ENCODE measurements at places on chromosomes 12 and 14.
A peak's percentile ranks its signal among the peaks of the same experiment; 100 is the strongest.

DNA sequence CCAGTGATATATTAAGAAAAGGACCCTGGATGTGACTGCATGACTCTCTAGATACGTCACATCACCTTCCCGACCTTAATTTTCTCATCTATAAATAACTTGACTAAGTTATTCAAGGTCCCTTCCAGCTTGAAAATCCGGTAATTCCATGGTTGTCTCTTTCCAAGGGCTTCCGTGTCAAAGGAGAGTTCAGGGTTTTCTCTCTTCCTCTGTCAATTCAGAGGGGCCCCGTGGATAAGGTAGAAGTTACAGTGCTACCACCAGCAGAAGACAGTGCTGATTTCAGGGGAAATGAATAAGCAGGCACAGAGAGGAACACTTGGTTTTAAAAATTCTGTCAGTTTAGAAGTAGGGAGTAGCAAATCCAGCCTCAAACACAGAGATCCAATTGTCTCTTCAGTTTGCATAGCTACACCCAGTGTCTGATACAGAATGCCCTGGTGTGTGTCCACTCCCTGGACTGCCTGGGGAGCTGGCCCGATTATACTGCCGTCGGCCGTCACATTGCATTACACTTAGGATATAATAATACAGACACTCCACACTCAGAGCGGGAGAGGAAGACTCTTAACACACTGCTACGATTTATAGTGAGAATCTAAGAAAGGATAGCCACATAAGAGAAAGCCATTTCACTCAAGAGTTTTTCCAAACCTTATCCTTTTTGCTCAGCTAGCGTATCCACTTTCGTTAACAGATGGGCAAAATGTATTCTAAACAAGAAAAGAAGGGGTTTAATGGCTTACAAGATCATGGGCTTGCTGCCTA is 54.7 kb upstream of the GTF2A1 start:
- DNase-seq, result no peak

- DNase-seq, result no peak
These were observed 185.3 kb upstream of the ABCD2 start for GRCh38 chr12:39804898-39805297.

GRCh38 chr12:3836641-3837040 is 36.6 kb downstream of the PARP11 start:
- DNase-seq, result peak; percentile 10

- no peak for DNase-seq
These were observed 221.2 kb upstream of the FLRT2 start for GRCh38 chr14:85308531-85309300.

DNA sequence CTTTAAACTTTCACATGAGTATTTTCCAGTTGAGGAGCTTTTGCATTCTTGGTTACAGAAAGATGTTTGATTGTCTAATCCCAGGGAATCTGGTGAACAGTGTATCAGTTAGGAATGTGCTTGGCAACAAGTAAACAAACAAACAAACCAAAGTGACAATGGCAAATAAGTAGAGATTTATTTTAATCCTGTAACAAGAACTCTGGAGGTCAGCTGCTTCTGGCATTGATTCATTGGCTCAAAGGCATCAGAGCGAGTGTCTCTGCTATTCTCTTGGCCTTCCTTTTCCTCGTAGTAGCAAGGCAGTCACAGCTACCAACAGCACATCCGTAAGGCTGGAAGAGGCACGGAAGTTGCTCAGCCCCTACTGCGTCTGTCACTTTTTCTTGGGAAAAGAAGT is 37.2 kb downstream of the CRADD start:
- DNase-seq, result no peak

DNA sequence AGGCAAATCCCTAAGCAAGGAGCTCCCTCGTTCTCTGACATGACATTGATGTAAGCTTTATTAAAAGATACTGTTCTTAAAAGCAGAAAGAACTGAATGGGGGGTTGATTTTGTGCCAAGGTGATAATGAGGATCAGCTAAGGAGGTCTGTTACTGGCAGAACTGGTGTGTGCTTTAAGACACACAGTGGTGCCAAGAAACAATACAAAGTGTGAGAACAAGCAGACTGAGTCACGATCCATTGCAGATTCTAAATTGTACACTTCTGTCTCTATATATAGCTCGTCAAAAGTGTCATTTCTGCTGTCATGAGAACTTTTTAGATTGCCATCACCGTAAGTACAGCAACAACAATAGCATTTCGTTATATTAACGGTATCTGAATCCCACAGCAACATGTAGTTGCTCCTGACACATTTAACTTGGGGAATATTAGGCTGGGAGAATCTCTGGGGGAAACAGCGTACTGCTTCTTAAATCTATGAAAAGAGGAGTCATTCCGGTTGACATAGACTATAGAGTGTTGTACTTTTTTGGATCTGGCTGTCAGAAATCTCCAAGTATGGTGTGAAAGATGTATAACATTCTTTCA is 151.3 kb upstream of the PRKD1 start:
- no peak for DNase-seq

- DNase-seq, result no peak
These were observed 13.6 kb downstream of the PAH start for GRCh38 chr12:102903337-102904007.

- peak; percentile 98 for DNase-seq
These were observed 31.7 kb upstream of the SLC38A2 start for GRCh38 chr12:46404225-46404631.

DNA sequence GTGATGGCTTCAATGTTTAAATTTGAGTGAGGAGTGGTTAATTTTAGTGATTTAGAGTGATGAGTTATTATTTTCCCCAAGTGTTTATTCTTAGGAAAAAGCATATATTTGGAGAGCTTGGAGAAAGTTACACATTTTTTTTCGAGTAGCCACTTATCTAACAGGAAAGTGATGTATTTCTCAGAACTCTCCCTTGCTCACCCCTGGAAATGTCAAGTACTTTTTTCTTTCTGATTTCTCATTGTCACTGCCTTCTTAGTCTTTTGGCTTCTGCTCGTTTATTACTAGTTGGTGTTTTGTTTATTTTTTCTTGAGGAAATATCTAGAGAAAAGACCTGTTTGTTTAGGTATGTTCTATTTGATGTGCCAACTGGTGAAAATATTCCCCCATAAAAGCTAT is 58.8 kb downstream of the AEBP2 start:
- no peak for DNase-seq

DNA sequence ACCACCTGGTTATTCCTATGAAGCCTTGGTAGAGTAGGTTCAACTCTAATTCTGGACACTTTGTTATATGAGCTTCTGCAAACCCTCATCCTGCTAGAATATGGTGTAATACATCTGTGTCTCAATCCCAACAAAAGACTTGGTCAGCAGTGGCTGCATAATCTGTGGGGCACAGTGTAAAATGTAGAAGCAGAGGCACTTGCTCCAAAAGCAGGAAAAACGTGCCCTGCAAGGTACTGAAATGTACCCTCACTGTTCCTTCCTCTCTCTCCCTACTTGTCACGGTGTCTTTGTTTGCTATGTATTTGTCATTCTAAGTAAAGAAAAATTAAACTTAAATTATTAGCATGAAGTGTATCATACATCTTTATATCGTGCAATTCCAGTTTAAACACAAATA is 267.9 kb downstream of the BCL11B start:
- no peak for DNase-seq

GRCh38 chr12:54217774-54218241 is 29.0 kb upstream of the SMUG1 start:
- DNase-seq, result no peak

- DNase-seq, result no peak
These were observed 59.8 kb downstream of the CNTN1 start for GRCh38 chr12:40752011-40752410.

- peak; percentile 36 for DNase-seq
These were observed 28.7 kb upstream of the REP15 start for GRCh38 chr12:27667540-27667939.

GRCh38 chr12:6828781-6829535 is 751 bp downstream of the P3H3 start:
- DNase-seq, result peak; percentile 61

DNA sequence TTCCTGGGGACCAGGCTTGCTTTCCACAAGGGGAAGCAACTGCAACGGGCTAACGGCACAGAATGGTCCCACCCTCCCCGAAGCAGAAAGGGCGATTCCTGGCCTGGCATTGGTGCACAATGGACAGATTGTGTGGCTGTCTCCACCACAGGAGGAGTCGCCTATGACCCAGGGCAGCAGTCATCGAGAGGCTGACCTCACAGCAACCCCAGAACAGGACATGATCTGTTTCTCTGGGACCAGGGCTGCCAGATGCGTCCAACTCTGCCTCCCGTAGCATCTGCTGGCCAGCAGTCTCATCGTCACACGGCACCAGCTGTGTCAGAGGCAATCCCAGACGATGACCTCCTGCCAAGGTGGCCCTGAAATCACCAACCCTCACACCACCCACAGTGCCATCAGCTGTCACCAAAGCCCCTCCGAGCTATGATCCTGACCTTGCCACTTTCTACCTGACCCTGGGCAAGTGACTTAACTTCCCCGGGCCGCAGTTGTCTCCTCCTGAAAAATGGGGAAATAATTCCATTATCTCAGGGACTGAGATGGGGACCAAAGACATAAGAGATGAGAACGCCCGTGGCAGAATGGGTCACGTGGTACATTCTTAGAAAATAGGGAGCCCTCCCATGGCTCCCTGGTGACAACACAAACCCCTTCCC is 86.7 kb downstream of the CHGA start:
- DNase-seq, result no peak

GRCh38 chr14:99636487-99636886 is 8.4 kb upstream of the HHIPL1 start:
- DNase-seq, result no peak

GRCh38 chr14:51442513-51443175 is 202.6 kb downstream of the TMX1 start:
- DNase-seq, result peak; percentile 98

Data from fibroblast of skin of scalp (primary cell).